ENCODE measurements at places on chromosomes 12 and 14.

- DNase-seq = peak; percentile 73
These were observed 202.0 kb upstream of the AMIGO2 start for GRCh38 chr12:47281667-47282171.

- no peak for DNase-seq
These were observed 21.1 kb upstream of the CORO1C start for GRCh38 chr12:108752387-108752786.

DNA sequence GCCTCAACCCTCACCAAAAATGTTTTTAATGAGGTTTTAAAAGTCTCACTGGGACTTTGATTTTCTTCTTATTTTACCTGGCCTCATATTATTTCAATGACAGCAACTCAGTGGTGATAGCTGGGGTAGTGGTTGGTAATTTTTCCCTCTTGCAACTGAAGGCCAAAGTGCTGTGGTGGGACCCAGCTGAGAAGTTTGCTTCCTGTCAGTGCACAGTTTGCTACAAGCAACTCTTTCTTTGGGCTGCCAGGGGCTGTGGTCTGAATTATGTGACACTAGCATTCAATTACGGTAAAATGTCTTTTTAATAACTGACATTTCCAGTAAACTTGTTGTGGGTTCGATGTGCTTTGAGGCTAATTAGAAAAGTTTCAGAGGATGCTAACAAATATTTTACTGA, 65.3 kb downstream of the IFNG start:
- no peak for DNase-seq

GRCh38 chr14:32675433-32675832, 263.2 kb upstream of the NPAS3 start:
- DNase-seq = no peak

DNA sequence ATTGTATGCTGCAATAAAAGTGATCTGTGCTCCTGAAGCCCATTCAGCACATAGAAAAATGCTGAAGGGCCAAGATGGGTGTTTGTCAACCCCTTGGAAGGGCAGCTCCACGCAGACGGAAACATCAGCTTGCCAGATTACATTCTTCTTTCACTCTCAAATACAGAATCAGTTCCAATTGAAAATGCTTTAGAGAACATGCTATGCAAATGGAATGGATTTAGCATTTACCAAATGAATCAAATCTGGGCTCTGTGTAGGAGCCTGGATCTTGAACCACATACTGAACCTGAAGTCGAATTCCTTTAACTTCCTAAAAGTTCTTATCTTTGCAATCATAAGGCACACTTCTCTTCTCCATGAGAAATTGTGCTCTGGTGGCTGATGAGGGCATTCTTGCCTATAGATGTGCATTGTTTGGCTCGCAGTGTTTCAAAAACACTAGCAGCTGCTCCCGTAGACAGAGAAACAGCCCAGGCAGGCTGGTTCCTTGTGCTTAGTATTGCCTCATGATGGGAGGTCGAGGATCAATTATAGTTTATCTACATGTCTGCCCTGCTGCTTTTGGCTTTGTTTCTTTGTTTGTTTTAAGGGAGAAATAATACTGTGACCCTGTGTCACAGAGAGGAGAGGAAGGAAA, 489.8 kb upstream of the FLRT2 start:
- no peak for DNase-seq

DNA sequence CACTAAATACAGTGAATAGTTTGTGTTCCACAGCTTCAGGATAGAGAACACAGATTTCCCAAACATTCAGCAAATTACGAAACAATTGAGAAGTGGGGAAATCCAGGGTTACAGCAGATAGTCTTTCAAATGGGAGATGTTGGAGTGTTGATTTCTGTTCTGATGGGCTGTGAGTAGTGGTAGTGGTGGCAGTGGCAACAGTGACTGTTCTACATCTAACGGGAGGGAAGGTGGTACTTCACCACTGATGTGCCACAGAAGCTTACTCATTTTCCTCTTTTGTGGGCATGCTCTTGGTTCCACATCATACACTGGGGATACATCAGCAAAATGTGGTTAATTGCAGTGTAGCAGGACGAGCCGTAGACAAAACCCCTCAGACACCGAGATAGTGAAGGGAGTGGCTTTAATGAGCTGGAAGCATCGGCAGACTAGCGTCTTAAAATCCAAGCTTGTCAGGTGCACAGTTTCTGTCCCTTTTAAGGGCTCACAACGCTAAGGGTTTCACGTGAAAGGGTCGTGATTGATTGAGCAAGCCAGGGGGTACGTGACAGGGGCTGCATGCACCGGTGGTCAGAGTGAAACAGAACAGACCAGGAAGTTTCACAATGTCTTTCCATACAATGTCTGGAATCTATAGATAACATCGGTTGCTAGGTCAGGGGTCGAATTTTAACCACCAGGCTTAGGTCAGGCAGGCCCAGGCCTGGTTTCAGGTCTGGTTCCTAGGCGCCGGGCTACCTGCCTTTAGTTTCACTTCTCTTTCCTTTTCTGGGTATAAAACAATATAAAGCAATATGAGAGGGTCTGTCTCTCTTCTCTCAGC, 330.6 kb upstream of the FBXO33 start:
- peak; percentile 24 for DNase-seq

DNA sequence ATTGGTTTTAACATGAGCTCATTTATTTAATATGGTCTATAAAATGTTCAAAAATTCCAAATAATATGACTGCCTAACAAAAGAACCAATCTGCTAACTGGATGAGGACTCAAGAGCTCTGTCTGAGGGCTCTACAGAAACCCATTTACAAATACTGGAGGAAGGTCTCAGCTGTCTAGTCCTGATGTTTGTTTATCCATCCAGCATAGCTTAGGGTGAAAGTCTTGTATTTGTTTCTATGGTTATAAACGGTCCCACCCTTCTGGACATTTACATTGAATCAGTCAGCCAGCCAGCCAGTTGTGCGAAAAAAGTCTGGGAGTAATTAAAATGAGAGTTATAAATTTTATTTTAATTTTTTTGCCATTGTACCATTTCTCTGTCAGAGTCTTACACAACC, 220.7 kb downstream of the BMP4 start:
- no peak for DNase-seq

DNA sequence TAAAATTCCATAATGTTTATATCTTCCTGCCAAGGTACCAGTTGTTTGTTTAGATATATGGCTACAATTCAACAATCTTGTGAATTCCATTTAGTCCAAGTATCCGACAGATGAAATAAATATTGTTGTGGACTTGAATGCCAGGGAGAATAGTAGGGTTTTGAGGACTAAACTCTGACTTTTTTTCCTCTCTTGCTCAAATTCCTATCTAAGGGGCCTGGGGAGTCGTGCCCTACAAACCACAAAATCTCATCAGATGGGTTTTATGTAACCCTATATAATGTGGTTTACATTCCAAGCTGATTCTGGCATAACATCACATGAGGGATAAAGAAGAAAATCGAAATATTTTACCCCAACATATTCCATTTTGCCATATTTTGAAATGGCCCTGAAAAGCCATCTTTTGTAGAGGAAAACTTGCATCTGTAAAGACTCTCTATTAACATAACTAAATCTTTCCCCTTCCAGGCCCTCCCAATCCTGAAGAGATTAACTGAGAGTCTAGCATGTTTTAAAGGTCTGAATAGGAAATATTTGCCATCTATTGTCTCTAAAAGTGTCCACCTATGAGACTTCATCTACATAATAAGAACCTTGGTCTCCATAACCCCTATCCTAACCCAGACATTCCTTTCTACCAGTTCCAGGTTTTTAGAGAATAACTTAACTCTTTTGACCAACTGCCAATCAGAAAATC, 184.7 kb upstream of the KITLG start:
- no peak for DNase-seq

DNA sequence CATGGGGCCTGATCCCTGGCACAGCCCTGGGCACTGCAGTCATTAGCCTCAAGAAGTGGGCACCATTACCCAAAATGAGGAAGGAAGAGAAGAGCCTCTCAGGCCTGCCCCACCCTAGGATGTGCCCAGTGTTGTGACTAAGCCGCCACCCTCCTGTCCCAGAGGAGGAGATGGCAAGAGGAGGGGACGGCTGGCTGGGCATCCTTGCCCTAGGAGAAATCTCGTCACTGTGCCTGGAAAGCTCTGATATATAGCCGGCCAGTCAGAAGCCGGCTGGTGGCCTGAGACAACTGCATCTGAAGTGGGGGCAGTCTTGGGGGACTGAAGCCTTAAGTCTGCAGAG, 115.2 kb downstream of the LGMN start:
- DNase-seq = no peak
